ENCODE measurements at places on chromosomes 5 and 9.

- H3K4me3 ChIP-seq: no peak overlapping the region
- no peaks in the 10 kb centered on the region for H3K4me1 ChIP-seq
- H3K27me3 ChIP-seq: no peaks in the 10 kb centered on the region
- no peak overlapping the region for H3K27ac ChIP-seq
Observed at GRCh38 chr5:138601444-138601843, 26.2 kb upstream of the HSPA9 start.

- no peaks in the 10 kb centered on the region for H3K4me1 ChIP-seq
- H3K27ac ChIP-seq: no peak overlapping the region
- H3K4me3 ChIP-seq: no peak overlapping the region
- H3K36me3 ChIP-seq: no peaks in the 10 kb centered on the region
- no peak for DNase-seq
- H3K27me3 ChIP-seq: no peaks in the 10 kb centered on the region
Observed at GRCh38 chr9:96719521-96719920, 58.4 kb downstream of the ZNF510 start.

- H3K4me1 ChIP-seq: no peaks in the 10 kb centered on the region
- no peaks in the 10 kb centered on the region for H3K27me3 ChIP-seq
- no peaks in the 10 kb centered on the region for H3K36me3 ChIP-seq
- no peak for DNase-seq
- no peak overlapping the region for H3K27ac ChIP-seq
- H3K4me3 ChIP-seq: no peak overlapping the region
Observed at GRCh38 chr9:109963079-109963478, 183.1 kb downstream of the PALM2AKAP2 start.

- H3K4me1 ChIP-seq: no peaks in the 10 kb centered on the region
- no peak for DNase-seq
- no peaks in the 10 kb centered on the region for H3K27me3 ChIP-seq
- H3K4me3 ChIP-seq: no peak overlapping the region
Observed at GRCh38 chr5:62460578-62460983, 48.0 kb downstream of the IPO11 start.

GRCh38 chr5:124124711-124125229 is 612.8 kb downstream of the CSNK1G3 start:
- H3K4me3 ChIP-seq: no peak overlapping the region
- H3K27me3 ChIP-seq: no peaks in the 10 kb centered on the region
- DNase-seq: no peak
- no peaks in the 10 kb centered on the region for H3K36me3 ChIP-seq
- no peaks in the 10 kb centered on the region for H3K4me1 ChIP-seq

DNA sequence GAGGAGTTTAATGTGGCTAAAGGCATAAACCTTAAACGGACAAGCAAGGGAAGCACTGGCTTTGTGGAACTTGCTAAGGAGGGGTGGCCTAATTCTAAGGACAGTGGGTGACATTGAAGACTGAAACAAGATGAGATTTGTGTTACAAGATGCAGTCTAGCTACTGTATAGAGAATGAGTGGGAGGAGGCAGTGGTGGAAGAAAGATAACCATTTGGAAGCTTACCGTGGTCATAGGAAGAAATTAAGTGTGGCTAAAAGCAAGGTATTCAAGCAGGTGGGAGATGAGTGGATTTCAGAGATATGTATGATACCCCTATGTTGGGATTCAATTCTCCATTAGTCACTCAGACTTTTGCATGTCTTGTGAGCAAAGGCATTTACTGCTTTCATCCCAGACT is 4.6 kb downstream of the PAM start:
- no peaks in the 10 kb centered on the region for H3K36me3 ChIP-seq
- H3K27ac ChIP-seq: no peak overlapping the region
- no peaks in the 10 kb centered on the region for H3K27me3 ChIP-seq
- peak; percentile 31 for DNase-seq
- H3K4me3 ChIP-seq: no peak overlapping the region
- peaks cover 5% of the 10 kb centered on the region for H3K4me1 ChIP-seq

DNA sequence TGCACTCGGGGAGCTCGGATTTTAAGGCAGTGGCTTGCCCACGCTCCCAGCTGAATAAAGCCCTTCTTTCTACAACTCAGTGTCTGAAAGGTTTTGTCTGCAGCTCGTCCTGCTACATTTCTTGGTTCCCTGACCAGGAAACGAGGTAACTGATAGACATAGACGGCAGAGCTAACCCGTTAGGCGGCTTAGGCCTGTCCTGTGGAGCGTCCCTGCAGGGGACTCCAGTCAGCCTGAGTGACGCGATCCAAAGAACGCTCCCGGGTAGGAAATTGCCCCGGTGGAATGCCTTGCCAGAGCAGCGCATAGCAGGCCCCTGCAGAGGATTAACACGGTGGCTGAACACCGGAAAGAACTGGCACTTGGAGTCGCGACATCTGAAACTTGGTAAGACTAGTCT is 1.8 kb upstream of the SELENOP start:
- no peaks in the 10 kb centered on the region for H3K27me3 ChIP-seq
- peak overlapping the region; percentile 53 for H3K27ac ChIP-seq
- DNase-seq: peak; percentile 78
- H3K4me3 ChIP-seq: no peak overlapping the region
- H3K4me1 ChIP-seq: no peaks in the 10 kb centered on the region
- no peaks in the 10 kb centered on the region for H3K36me3 ChIP-seq

- DNase-seq: no peak
- H3K4me1 ChIP-seq: peaks cover 21% of the 10 kb centered on the region
- H3K27me3 ChIP-seq: peaks cover 17% of the 10 kb centered on the region
- H3K36me3 ChIP-seq: no peaks in the 10 kb centered on the region
Observed at GRCh38 chr5:172687940-172688339, 46.9 kb downstream of the NEURL1B start.

GRCh38 chr9:97866848-97867247 is 13.8 kb downstream of the FOXE1 start:
- DNase-seq: no peak
- no peak overlapping the region for H3K4me3 ChIP-seq
- H3K27me3 ChIP-seq: peaks cover 2% of the 10 kb centered on the region
- no peak overlapping the region for H3K27ac ChIP-seq
- H3K4me1 ChIP-seq: no peaks in the 10 kb centered on the region
- H3K36me3 ChIP-seq: no peaks in the 10 kb centered on the region

DNA sequence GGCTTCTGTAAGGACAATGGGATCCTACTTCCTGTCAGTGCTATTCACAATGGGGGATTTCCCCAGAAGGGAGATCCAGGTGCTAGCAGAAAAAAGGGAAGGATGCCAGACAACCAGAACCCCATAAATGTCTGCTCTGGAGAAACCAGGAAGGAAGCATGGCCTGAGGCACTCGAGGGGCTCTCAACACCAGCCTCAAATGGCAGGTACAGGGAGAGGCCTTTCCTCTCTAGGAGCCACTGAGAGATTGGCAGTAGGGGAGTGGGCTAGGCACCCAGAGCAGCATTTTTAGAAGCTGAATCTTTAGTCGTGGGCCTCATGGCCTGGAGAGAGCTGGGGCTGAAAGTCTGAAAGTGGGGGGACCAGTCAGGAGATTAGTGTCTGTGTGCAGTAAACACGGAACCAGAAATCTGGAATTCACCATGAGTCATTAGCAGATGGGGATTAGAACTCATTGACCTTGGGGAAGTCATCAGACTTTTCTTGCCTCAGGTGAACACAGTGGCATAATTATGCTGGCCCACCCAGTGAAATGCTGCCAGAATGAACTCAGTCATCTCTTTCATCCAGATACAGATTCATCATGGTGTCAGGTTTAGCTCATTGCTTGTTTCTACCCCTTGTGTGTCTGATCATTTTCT is 28.3 kb downstream of the ARHGEF28 start:
- H3K4me3 ChIP-seq: no peak overlapping the region
- H3K36me3 ChIP-seq: no peaks in the 10 kb centered on the region
- DNase-seq: no peak
- no peaks in the 10 kb centered on the region for H3K4me1 ChIP-seq

DNA sequence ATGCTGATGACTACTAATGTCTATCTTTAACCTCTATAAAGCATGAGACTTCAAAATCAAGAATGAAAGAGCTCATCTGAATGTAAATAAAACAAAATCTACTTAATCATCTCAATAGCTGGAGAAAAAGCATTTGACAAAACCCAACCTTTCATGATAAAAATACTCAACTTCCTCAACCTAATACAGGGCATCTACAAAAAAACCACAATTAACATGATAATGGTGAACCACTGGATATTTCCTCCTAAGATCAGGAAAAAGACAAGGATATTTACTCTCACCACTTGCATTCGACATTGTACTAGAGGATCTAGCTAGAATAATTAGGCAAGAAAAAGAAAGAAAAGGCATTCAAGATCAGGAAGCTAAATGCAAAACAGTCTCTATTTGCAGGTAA is 49.3 kb downstream of the FAM169A start:
- peaks cover 5% of the 10 kb centered on the region for H3K36me3 ChIP-seq
- H3K27ac ChIP-seq: no peak overlapping the region
- H3K27me3 ChIP-seq: no peaks in the 10 kb centered on the region
- DNase-seq: no peak
- peaks cover 3% of the 10 kb centered on the region for H3K4me1 ChIP-seq

DNA sequence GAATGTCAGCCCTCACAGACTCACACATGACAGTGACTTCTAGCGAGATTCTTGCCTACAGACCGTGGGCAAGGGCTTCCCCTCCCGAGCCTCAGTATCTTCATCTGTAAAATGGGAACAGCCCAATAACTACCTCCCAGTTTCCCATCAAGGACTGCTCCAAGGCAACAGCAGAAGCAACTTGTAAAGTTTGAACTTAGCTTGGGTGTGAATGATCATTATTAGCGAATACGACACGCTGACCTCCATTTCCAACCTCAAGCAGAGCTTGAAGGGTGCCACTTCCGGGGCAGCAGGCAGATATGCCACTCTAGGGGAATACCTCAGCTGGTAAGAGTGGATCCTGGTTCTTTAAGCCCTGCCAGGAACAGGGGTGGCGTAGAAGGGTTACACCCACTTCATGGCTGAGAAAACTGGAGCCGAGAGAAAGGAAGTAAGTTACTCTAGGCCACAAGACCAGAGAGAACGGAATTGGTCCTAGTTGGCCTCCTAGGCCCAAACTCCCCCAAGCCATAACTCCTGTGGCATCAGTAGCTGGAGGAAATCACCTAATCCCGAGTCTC is 2.0 kb downstream of the RNF44 start:
- no peak overlapping the region for H3K4me3 ChIP-seq
- H3K4me1 ChIP-seq: peaks cover 13% of the 10 kb centered on the region
- no peak for DNase-seq
- no peak overlapping the region for H3K27ac ChIP-seq

GRCh38 chr5:44660251-44660650 is 148.5 kb upstream of the MRPS30 start:
- DNase-seq: no peak
- no peaks in the 10 kb centered on the region for H3K4me1 ChIP-seq
- H3K4me3 ChIP-seq: no peak overlapping the region
- H3K27ac ChIP-seq: no peak overlapping the region

DNA sequence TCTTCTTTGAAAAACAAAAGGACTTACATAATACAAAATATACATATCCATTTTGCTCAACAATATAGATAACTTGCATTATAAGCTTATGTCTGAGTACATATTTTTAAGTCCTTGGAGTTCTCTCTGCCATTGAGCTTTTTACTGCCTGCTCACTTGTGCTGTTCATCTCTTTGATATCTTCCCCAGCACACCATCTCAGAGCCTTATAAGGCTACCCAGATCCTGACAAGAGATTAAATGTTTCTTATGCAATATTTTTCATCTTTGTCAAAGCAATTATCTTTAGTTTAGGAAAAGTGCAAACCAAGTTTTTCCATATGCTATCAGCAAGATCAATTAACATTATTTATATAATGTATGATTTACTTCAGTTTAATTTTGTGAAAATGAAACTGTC is 60.7 kb upstream of the ITGA1 start:
- DNase-seq: peak; percentile 9
- H3K4me1 ChIP-seq: peaks cover 8% of the 10 kb centered on the region
- H3K27ac ChIP-seq: no peak overlapping the region
- H3K4me3 ChIP-seq: no peak overlapping the region
- no peaks in the 10 kb centered on the region for H3K36me3 ChIP-seq

- H3K4me1 ChIP-seq: no peaks in the 10 kb centered on the region
- H3K36me3 ChIP-seq: peaks cover 11% of the 10 kb centered on the region
- no peak overlapping the region for H3K27ac ChIP-seq
- no peak for DNase-seq
- H3K27me3 ChIP-seq: no peaks in the 10 kb centered on the region
Observed at GRCh38 chr5:160030631-160031377, 21.9 kb downstream of the TTC1 start.

DNA sequence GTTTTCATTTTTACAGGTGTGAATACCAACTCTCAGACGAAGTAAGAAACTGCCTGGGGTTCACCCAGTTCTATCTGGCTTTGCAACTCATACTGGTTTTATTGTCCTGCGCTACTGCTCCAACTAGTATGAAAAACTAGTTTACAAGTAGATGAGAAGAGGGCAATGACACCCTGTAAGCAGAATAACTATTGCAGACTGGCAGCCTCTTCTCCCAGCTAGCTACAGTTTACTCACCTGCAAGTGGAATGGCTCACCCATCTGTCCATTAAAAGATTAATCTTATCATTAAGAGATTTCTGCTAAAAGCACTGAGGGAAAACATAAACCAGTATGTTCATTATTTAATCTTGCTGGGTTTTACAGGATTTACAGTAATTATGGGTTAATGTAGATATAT is 113.4 kb downstream of the FRMD3 start:
- H3K36me3 ChIP-seq: no peaks in the 10 kb centered on the region
- no peak overlapping the region for H3K27ac ChIP-seq
- DNase-seq: no peak
- no peaks in the 10 kb centered on the region for H3K27me3 ChIP-seq

- H3K4me1 ChIP-seq: no peaks in the 10 kb centered on the region
- H3K4me3 ChIP-seq: no peak overlapping the region
- H3K27ac ChIP-seq: no peak overlapping the region
- no peaks in the 10 kb centered on the region for H3K27me3 ChIP-seq
- no peak for DNase-seq
Observed at GRCh38 chr5:67156976-67157583, 39.5 kb downstream of the CD180 start.

- no peak overlapping the region for H3K4me3 ChIP-seq
- H3K4me1 ChIP-seq: no peaks in the 10 kb centered on the region
- H3K36me3 ChIP-seq: no peaks in the 10 kb centered on the region
Observed at GRCh38 chr5:21680641-21681040, 1172.5 kb downstream of the CDH12 start.

- H3K27me3 ChIP-seq: no peaks in the 10 kb centered on the region
- peaks cover 12% of the 10 kb centered on the region for H3K4me1 ChIP-seq
- H3K27ac ChIP-seq: no peak overlapping the region
- DNase-seq: peak; percentile 64
- peaks cover 12% of the 10 kb centered on the region for H3K36me3 ChIP-seq
- H3K4me3 ChIP-seq: no peak overlapping the region
Observed at GRCh38 chr9:124392871-124393460, 22.3 kb downstream of the PSMB7 start.

GRCh38 chr5:40410964-40411635 is 268.6 kb upstream of the PTGER4 start:
- H3K27ac ChIP-seq: no peak overlapping the region
- no peaks in the 10 kb centered on the region for H3K27me3 ChIP-seq
- H3K36me3 ChIP-seq: no peaks in the 10 kb centered on the region
- H3K4me1 ChIP-seq: peaks cover 14% of the 10 kb centered on the region
- H3K4me3 ChIP-seq: no peak overlapping the region
- peak; percentile 37 for DNase-seq

- no peak for DNase-seq
- peaks cover 20% of the 10 kb centered on the region for H3K36me3 ChIP-seq
- H3K27ac ChIP-seq: no peak overlapping the region
- no peak overlapping the region for H3K4me3 ChIP-seq
Observed at GRCh38 chr5:179812997-179813607, 6.4 kb upstream of the MGAT4B start.

GRCh38 chr5:160843240-160843639 is 8.8 kb downstream of the ATP10B start:
- H3K27me3 ChIP-seq: no peaks in the 10 kb centered on the region
- no peaks in the 10 kb centered on the region for H3K4me1 ChIP-seq
- H3K4me3 ChIP-seq: no peak overlapping the region
- no peaks in the 10 kb centered on the region for H3K36me3 ChIP-seq

- H3K27ac ChIP-seq: no peak overlapping the region
- DNase-seq: no peak
- H3K36me3 ChIP-seq: no peaks in the 10 kb centered on the region
- H3K27me3 ChIP-seq: no peaks in the 10 kb centered on the region
Observed at GRCh38 chr5:98630621-98631020, 142.8 kb upstream of the RGMB start.
